ENCODE measurements at places on chromosomes 4 and X.

DNA sequence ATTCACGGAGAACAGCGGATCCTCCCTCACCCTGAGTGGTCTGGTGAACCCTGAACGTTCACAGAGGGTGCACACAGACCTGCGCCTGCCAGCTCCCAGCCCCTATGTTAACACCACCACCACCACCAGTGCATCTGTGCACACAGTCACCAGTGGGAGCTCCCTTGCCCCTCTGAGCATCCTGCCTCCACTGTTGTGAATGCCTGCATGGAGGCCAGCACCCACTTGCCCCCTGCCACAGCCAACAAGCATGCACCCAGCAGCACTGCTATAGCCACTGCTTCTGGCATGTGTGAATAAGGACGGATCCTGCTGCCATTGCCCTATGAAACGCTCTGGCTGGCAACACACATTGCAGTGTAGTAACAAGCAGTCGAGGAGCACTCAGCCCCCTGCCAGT, 29.1 kb upstream of the PWWP3B start:
- no peak for DNase-seq

GRCh38 chr4:46185766-46186165, 61.9 kb upstream of the GABRG1 start:
- DNase-seq: no peak

DNA sequence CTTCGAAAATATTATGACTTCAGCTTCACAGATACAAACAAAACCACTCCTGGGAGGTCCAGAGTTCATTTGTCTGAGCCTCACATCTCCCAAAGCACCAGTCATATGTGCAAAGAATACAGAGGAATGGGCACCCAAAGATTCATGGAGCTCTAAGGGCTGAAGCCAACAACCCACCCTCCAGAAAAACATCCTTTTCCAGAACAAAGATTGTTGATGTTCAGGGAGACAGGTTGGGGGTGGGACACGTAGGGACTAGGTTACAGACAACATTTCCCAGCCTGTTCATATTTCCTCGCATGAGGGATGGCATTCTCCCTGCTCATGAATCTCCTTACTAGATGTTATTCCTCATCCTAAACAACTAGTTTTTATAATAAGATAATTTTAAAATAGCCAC, 71.2 kb downstream of the METTL14 start:
- no peak for DNase-seq

DNA sequence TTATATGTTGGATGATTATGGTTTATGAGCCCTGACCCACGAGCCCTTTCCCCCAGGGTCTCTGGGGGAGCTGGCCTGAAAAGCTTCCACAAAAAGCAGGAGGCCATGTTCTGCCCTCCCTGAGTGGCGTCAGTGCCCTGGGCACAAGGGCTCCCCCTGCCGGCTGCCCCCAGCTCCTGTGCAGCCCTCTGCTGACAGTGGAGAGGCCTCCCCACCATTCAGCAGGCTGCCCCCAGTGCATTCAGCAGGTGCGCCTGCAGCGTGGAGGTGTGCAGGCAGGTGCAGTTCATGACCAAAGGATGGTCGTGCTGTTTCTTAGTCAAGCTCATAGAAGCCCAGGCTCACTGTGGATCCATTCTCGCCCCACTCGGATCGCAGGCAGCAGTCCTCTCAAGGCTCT, 12.5 kb upstream of the S100P start:
- no peak for DNase-seq

DNA sequence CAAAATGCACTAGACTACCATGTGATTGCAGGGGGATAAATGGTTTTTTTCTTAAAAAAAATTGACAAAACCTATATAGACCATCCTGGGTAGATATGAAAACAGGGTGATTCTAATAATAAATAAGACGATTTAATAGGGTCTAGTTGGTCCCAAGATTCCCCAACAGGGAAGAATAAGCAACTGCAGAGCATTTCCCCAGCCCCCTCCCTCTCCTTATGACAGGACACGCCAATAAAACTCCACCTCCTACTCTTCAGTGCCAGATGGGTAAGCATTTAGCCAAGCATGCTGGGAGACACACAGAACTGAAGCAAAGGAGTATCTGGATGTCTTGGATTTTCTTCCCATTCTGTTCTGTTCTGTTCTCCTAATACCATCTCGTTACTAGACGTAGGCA, at the start of gene BRS3:
Gene BRS3, plus strand, starts transcription at position 301 of the 400 bp plus-strand sequence. CDS start 168 bp downstream, outside the sequence.
- DNase-seq: no peak
